Coronary artery (tissue), 2 donors: ENCODE measurements at places on chromosomes 6 and 20.
A peak's percentile ranks its signal among the peaks of the same experiment; 100 is the strongest.

GRCh38 chr6:20024978-20025377 lies 187.3 kb downstream of the MBOAT1 start:
- DNase-seq = no peak

DNA sequence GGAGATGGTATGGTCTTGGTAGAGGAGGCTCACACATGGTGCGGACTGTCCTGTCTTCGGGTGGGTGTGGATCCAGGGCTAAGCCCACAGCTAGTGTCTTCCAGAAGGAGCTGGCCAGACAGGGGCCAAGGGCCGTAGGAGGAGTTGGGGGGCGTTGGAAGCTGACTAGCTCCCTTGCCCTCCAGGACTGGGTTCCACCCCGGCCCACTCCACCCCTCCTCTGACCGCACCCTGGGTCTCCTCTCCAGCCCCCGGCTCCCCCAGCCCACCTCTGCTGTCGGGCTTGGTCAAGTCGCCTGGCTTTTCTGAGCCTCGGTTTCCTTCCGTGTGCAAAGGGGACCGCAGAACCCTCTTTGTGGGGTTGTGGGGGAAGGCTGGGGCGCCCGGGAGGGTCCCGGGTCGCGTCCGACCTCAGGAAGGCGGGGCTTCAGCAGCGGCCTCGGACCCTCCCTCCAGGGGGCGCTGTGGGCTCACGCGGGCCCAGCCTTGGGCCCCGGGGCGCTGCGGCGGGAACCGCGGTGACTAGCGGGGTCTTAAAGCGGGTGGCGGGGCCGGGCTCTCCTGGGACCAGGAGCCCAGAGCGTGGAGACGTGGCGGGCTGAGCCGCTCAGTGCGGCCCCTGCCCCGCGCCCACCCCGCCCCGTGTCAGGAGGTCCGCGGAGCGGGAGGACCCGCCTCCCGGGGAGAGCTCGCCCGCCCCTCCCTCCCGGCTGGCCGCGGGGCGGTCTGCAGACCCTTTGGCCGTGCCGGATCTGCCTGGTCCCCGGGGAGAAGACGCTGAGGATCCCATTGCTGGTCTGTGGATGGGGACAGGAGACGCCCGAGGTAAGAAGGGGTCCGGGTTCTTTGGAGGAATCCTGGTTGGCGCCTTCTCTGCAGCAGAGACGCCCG lies 5.4 kb downstream of the NPBWR2 start:
- DNase-seq = no peak

DNA sequence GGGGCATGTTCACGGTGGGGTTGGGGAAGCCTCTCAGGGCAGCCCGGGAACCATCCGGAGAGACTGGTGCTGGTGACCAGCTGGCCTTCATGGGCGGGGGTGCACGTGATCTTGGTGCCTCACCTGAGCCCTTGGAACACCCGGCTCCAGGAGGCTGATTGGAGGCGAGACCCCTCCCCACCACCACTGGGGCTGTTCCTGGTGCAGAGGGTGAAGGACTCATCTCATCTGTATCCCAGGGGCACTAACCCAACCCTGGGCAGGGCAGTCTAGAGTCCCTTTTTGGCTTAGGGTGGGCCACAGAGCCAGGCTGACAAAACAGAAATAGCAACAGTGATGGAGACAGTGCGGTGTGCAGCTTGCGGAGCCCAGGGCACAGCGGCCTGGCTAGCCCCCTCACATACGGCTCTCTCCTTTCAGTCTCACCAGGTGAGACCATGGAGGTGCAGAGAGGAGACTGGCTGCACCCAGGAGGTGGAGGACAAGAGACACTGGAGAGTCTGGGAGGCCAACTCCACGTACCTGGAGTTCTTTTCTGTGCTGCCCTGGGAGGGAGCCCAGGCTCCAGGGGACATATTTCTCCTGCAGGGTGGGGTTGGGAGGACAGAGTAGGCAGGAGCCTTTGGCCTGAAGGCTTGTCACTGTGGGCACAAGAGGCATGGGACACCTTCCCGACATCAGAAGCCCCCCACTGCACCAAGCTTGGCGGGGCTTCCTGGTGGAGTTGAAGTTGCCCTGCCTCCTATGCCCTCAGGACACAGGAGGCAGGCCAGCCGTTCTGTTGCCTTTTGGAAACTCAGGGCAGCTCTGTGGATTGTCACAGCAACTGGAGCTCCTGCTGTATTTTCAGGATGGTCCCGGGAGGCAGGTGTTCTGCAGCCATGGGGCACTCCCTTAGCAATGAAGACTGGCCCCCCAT lies 106.0 kb downstream of the SYCP2 start:
- peak; percentile 52 for DNase-seq

GRCh38 chr6:111564482-111564945 lies 41.2 kb downstream of the TRAF3IP2 start:
- peak; percentile 88 for DNase-seq

DNA sequence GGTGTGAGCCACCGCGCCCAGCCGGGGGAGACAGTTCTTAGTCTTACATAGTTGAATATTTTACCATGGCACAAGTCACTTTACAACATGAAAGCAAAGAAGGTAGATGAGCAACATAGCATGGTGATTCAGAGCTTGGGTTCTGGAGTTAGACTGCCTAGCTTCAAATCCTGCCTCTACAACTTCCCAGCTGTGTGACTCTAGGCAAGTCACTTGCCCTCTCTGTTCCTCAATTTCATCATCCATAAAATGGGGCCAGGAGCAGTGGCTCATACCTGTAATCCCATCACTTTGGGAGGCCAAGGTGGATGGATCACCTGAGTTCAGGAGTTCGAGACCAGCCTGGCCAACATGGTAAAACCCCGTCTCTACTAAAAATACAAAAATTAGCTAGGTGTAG lies 26.3 kb downstream of the HCK start:
- no peak for DNase-seq

- peak; percentile 77 for DNase-seq
Measured at GRCh38 chr6:48826901-48827701, 636.0 kb downstream of the MMUT start.

- DNase-seq = no peak
Measured at GRCh38 chr6:63923139-63923739, 287.6 kb downstream of the PHF3 start.

DNA sequence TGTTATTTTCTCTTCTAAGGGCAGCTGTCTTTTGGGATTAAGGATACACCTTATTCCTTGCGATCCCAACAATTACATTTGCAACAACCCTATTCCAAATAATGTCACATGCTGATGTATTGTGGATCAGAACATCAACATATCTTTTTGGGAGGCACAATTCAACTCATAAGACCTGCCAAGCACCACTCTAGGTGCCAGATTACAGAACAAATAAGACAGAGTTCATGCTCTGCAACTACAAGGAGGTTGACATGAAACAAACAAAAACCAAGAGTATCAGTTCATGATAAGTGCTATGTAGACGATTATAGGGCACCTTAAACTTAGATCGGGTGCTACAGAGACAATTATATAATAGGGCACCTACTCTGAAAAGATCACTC lies 203.2 kb upstream of the SGK1 start:
- no peak for DNase-seq

- DNase-seq = no peak
Measured at GRCh38 chr20:21575167-21575566, 61.3 kb upstream of the NKX2-2 start.

- DNase-seq = no peak
Measured at GRCh38 chr6:120278689-120279396, 929.3 kb upstream of the MAN1A1 start.

- DNase-seq = peak; percentile 28
Measured at GRCh38 chr6:168122011-168122410, 43.0 kb upstream of the FRMD1 start.

- DNase-seq = no peak
Measured at GRCh38 chr6:30075094-30075789, at the start of gene RNF39. Gene RNF39, minus strand, starts transcription at chr6:30075769. Its CDS starts 184 bp downstream, at chr6:30075585.

GRCh38 chr6:73079611-73079955 lies 145.7 kb downstream of the KHDC1L start:
- no peak for DNase-seq

GRCh38 chr20:24491041-24491756 lies 21.8 kb downstream of the SYNDIG1 start:
- DNase-seq = no peak

- no peak for DNase-seq
Measured at GRCh38 chr6:141528596-141528995, 604.1 kb upstream of the GJE1 start.

DNA sequence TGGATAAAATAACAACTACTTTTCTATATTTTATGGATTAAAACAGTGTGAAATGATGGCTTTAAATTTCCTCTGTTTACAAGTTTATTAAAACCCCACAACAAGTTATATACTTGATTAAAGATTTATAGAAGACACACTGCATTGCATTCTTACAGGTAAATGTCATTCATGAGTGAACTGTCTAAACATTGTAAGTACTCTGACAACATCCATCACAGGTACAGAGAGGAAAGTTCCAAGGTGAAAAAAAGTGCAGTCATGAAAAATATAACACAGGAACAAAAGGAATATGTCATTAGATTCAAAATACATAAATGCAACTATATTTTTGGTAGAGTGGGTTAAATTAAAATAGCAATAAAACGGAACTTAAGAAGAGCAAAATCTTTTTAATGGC lies 156.9 kb downstream of the KHDRBS2 start:
- no peak for DNase-seq

- DNase-seq = no peak
Measured at GRCh38 chr6:30730601-30731435, 10.7 kb downstream of the TUBB start.

DNA sequence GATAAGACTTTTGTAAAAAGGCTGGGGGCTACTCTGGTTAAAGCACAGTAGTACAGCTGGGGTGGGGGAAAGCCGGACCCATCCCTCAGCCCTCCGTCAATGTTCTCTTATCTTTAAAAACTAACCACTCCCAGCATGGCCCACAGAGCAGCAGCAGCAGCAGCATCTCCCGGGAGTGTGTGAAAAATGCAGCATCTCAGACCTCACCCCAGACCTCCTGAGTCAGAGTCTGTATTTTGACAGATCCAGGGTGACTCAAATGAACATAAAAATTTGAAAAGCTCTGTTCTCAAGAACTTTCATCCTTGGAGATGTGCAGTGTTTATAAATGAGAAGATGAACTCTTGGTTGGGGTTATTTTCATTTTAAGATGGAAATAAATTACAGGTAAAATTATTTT lies 277.7 kb upstream of the ECI2 start:
- no peak for DNase-seq

GRCh38 chr6:25602674-25602982 lies 49.4 kb upstream of the SCGN start:
- no peak for DNase-seq

DNA sequence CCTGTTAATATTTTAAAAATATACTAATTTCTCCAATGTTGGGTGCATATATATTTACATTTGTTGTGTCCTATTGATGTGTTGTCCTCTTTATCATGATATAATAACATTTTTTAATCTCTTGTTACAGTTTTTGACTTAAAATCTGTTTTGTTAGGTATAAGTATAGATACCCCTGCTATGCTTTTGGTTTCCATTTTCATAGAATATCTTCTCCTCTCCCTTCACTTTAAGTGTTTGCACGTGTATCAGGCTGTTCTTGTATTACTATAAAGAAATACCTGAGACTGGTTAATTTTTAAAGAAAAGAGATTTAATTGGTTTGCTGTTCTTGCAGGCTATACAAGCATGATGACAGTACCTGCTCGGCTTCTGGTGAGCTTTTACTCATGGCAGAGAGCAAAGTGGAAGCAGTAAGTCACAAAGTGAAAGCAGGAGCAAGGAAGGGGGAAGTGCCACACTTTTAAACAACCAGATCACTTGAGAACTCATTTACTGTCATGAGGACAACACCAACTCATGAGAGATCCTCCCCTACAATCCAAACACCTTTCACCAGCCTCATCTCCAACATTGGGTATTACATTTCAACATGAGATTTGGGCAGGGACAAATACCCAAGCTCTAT lies 340.5 kb upstream of the SYNCRIP start:
- no peak for DNase-seq

DNA sequence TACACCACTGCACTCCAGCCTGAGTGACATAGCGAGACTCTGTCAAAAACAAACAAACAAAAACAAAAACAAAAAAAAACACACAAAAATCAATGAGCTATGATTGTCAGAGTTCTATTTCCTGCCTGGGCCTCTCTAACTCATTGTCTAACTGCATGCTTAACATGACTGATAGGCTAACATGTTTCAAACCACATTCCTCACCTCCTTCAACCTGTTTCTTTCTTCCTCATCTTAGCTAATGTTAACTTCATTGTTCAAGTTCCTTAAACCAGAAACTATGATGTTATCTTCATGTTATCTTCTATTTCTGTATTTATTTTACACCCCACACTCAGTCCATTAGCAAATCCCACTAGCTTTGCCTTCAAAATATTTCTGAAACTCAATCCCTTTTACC lies 41.5 kb downstream of the BEND6 start:
- DNase-seq = no peak

- DNase-seq = no peak
Measured at GRCh38 chr20:25033265-25033923, 24.5 kb downstream of the ACSS1 start.

- DNase-seq = no peak
Measured at GRCh38 chr6:56297022-56297989, 49.9 kb upstream of the COL21A1 start.

DNA sequence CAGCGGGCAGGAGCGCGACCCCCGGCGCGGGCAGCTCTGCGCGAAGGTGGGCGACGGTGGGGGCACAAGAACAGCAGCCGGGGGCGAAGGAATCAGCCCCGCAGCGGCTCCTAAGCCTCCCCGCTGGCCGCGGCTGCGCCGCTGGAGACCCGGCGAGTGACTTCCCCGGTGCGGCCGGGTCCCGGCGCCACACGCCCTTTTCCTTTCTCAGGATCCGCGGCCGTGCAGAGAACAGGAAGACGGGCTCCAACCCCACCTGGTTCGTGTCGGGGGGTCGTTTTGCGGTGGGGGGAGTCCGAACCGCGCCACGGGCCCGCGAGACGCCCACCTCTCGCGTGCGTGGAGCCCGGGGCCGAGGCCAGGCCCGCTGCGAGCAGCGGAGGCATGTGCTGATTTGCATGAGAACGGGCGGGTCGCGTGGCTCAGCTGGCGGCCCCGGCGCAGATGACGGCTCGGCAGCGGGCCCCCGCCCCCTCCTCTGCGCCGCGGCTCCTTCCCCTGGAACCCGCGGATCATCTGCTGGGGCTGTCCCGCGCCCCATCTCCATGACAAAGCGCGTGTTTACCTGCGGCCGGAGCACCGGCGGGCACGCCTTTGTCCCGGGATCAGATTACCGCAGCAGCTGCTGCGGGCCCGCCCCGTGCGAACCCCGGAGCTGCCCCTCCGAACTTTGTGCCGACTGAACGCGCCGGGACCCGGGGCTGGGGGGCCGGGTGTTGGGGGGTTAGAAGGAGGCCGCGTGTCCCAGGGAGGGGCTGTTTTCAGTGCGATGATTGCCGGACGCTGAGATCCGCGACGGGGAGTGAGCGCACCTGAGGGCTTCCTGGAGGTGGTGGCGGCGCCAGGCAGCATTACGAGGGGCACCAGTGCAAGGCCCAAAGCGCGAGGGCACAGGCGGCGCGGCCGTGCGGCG lies 4.9 kb upstream of the DLL1 start:
- DNase-seq = no peak

DNA sequence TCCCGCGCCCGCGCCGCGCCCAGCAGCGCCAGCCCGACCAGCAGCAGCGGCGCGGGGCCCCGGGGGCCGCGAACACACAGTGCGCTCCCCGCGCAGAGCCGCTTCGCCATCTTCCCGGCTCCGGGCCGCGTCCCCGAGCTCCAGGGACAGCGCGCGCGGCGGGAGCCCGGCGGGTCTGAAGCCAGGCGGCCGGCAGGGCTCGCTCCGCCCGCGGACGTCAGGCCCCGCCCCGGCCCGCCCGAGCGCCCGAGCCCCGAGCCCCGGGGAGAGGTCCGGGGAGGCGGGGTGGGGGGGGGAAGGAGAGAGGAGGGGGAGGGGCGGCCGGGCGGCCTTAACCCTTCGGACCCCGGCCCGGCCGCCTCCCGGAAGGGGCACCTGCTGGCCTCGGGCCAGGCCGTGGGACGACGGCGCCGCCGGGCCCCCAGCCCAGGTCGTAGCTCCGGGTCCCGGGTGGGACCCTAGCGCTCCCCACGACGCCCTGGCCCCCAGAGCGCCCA lies at the start of gene LAMA5:
TSS of gene LAMA5 (minus strand) at position 177 of the 497 bp plus-strand sequence. CDS start at position 110, 67 bp downstream.
- DNase-seq = no peak
